ENCODE measurements at places on chromosomes 2 and 18.

DNA sequence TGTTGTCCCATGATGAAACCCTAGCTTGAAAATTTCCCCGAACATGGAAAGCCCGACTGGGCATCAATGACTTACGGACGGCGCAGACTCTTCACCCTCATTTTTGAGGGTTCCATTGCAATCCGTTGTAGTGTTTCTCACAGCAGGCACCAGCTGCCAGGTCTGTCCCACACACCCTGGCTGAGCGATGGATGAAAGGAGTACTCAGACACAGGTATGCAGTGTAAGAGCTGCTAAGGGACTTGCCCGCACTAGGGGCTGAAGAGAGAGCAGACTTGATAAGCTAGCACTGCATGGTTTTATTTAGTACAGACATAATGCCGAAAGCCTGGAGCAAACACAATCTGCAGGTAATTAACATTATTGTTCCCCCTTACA is 15.8 kb downstream of the DYNAP start:
- DNase-seq = no peak

DNA sequence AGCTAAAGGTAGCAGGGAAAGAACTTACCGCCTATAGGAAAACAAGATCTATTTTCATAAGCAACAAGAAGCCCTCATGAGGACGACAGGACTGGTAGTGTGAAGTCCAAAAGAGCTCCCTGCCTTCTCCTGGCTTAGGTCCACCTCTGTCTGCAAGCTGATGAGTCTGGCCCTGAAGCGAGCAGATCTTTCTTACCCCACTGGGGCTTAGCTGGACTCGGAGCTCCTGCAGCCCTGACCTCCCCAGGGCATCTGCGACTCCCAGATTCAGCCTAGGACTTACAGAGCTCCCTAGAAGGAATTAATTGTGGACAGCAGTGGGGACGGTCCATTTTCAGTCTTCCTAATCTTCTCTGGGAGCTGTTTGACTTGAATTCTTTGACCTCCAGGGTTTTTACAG is 53.7 kb downstream of the MCFD2 start:
- no peak for DNase-seq

GRCh38 chr2:110863726-110864125 is 131.4 kb downstream of the ACOXL start:
- DNase-seq = no peak

- no peak for DNase-seq
These were observed 93.4 kb upstream of the SIX2 start for GRCh38 chr2:45102579-45103117.

DNA sequence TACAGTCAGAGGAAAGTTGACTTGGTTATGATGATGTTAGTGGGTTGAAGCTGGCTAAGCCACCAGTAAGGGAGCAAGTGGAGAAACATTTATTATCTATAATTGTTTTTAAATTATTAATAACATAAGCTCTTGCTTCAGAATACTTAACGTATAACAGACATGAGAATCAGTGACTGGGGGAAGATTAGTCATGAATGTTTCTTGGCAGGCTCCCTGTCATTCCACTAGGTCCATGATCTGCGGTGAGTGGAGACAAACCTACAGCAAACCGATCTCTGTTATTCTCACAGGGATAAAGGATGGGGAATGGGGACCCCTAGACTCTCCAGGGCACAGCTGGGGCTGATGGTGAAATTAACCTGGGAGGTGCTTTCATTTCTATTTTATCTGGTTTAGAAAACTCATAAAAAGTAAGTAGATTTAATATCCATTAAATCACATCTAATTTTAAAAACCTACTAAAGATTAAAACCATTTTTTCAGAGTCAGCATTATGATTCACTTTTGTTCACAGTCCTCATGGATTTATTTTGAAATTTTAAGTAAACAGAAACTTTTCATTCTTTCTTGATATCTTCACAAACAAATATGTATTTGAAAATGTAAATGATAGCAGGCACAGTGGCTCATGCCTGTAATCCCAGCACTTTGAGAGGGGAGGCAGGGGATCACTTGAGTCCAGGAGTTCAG is 420.3 kb downstream of the PTPRM start:
- no peak for DNase-seq

DNA sequence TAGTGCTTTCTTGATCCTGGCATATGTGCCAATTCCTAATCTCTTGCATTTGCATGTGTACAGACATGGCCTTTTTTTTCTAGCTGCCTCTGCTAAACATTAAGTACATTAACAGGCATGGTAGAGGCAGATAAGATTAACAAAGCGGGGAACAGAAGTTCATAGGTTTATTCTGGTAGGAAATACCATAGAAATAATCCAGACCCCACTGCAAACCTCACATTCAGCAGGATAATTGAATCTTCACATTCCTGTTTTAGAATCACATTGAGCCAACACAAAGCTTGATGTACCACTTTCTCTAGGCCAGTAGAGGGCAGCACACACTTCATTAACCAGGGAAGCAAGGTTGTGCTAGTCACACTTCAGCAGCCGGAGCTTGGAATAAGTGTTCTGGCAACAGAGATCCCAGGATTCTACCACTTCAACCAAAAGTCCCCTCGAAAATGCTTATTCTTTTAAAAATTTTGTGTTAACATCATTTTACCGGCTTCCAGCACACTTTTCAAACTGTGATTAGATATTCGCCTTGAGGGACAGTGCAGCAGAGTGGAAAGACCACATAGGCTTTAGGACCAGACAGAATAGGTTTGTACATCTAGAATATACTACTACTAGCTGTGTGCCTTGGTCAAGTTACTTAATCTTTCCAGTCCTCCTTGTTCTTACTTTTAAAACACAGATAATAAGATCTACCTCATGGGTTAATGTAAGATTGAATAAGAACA is 420.2 kb upstream of the CHST9 start:
- no peak for DNase-seq

GRCh38 chr18:5603153-5603552 is 59.4 kb upstream of the EPB41L3 start:
- no peak for DNase-seq

GRCh38 chr2:88827821-88828220 is 136.3 kb downstream of the RPIA start:
- no peak for DNase-seq

GRCh38 chr18:37309861-37310260 is 255.7 kb downstream of the CELF4 start:
- no peak for DNase-seq

DNA sequence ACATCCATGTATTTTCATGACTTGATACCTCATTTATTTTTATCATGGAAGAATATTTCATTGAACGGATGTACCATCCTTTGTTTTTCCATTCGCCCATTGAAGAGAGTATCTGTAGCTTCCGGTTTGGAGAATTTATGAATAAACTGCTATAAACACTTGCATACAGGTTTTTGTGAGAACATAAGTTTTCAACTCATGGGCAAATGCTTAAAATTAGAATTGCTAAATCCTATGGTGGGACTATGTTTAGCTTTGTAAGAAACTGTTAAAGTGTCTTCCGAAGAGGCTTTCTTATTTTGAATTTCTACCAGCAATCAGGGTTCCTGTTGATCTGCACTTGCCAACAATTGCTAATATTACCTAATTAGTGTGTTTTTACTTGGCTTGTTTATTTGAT is 938.9 kb downstream of the TDRD15 start:
- DNase-seq = no peak

- no peak for DNase-seq
These were observed 129.2 kb downstream of the IKZF2 start for GRCh38 chr2:213021971-213022899.

- DNase-seq = no peak
These were observed 279.0 kb upstream of the FIGN start for GRCh38 chr2:164014791-164015190.

GRCh38 chr2:69073928-69074570 is 61.1 kb downstream of the ANTXR1 start:
- DNase-seq = no peak

DNA sequence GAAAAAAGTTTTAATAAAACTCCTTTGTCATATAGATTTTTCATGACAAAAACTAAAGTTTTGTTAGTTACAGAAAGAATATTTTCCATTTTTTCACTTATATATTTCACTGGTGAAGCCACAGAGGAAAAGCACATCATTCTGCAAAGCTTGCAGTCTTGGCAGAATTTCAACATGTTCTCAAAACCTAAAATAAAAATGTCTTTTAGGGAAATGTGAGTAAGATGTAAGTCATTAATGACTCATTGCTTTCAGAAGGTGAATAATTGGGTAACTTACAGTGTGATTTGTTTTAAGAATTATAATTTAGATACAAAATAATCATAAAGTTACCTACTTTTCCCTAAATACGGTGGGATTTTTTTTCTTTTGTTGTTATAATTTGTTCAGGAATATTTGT is 43.4 kb upstream of the TNFRSF11A start:
- DNase-seq = no peak

- no peak for DNase-seq
These were observed 37.8 kb upstream of the TMEM18 start for GRCh38 chr2:715038-715437.

DNA sequence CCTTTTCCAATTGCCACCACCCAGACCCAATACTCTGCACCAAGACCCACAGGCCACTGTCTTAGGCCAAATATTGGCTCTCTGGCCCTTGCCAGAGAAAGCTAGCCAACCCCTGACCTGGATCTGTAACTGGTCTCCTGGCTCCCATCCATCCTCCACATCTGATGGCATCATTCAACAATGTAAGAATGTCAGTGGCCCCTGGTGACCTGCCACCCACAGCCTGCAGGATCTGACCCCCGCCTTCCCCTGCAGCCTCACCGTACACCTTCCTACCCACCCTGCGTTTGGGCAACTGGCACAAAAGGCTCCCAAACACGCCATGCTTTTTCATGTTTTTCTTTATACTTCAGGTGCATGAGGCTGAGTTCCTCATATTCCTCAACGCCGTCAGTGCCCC is 60.0 kb upstream of the ASAP2 start:
- no peak for DNase-seq

DNA sequence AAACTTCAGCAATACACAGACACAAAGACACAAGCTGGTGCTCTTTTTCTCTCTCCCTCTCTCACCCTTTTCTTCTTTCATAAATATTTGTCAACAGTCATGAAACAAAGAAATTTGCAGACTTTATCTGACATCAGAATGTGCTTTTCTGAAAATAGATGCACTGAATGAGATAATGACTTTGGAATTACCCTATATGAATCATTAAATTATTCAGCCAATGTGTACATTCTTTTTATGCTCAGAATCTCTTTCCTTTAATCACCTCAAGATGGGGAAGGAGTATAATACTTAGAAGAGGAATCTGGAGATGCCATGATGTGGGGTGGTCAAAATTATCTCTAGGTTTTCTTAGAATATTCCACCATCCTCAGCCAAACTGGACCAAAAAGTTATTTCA is 289.9 kb downstream of the LRRTM1 start:
- DNase-seq = no peak

DNA sequence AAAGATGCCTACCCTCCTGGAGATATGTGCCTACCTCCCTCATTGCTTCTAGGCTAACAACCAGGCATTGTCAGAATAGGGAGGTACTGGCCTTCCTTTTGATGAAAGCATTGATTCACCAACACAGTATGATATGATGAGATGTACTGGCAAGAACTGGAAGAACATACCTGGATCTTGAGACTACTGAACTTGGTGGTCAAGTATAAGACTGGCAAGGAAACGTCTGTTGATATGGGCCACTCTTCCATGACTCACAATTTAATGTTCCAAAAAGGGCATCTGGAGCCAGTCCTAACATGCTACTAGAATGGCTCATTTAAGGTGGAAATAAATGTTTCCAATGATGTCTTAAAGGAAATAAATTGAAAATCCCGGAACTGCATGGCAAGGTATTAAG is 18.1 kb downstream of the DTNB start:
- no peak for DNase-seq

- DNase-seq = no peak
These were observed 548.6 kb upstream of the ZEB2 start for GRCh38 chr2:145068509-145068908.

GRCh38 chr18:32175265-32175664 is 14.6 kb upstream of the MEP1B start:
- DNase-seq = no peak

DNA sequence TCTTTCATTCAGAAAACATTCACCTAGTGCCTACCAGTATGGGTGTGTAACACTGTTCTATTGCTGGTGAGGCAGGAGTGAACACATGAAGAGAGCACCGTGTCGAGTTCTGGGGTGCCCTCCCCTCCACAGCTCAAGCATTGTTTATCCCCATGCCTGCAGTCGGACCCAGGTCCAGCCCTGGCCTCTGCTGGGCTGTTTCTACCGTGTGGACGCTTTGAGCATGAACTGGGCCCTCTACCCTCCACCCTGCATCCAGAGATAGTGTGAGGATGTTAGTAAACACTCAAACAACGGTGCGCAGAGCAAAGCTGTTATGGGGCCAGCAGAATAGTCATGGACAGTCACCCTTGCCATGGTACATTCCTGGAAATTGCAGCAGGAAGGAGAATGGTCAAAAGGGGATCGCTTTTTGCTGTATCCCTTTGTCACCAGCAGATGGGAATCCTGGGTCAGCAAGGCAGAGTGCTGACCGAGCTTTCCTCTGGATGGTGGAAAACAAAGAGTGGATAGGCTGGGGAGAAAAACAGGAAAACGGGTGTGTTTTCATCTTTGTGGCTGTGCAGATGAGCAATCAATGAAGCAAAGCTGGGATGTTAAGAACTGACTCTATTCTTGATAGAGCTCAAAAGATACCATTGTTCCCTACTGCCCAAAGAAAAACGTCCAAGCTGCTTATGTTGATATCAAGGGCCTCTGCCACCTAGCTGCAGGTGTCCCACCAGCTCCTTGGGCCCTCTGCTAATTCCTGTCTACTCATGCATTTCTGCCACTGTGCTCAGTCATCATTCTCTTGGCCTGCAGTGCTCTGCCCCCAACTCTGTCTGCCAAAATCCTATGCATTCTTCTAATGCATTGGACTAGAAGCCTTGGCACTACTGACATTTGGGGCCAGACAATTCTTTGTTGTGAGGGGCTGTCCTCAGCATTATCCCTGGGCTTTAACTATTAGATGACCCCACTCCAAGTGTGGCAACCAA is 38.7 kb downstream of the REEP1 start:
- no peak for DNase-seq

DNA sequence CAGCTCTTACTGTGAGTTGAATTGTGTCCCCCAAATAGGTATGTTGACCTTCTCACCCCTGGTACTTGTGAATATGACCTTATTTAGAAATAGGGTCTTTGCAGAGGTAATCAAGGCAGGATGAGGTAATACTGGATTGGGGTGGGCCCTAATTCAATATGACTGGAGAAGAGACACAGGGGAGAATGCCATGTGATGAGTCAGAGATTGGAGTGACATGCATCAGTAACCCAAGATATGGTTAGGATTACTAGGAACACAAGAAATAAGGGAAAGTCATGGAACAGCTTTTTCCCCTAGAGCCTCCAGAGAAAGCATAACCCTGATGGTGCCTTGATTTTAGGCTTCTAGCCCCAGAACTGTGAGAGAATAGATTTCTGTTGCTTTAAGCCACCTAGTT is 37.0 kb upstream of the ATP5MC3 start:
- DNase-seq = no peak

- DNase-seq = no peak
These were observed 35.2 kb upstream of the CDH19 start for GRCh38 chr18:66638856-66639629.

DNA sequence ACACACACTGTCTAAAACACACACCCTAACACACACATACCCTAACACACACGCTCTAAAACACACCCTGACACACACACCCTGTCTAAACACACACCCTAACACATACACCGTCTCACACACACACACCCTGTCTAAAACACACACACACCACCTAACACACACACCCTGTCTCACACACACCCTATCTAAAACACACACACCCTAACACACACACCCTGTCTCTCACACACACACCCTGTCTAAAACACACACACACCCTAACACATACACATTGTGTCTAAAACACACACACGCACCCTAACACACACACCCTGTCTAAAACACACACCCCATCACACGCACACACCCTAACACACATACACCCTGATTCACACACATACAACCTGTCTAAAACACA is 54.1 kb downstream of the HDAC4 start:
- no peak for DNase-seq
